ENCODE measurements at places on chromosomes 2 and 18. TPM values are rescaled to one million over a fixed set of nuclear protein-coding genes. Genes with fewer than 3 reads are reported as not detected.

The SULT1C2 gene
- total RNA-seq, result not detected

The ZC3H6 gene
- total RNA-seq, result 27.1 TPM

DNA sequence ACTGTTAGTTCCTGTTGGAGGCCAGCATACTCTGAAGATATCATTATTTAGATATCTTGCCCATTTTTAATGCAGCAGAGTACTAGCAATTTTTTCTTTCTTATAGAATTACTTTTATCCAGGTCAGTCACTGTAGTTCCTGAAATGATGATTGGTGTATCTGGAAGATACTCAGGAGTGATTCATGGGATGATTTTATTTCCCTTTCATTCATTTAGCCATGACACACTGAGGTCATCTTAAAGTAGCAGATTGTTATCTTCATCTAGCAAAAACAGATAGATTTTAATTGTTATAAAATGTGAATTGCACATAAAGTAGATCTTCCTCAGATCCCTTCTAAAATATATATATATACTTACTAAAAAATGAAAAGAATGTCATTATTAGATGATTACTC, 109.1 kb downstream of the PIK3C3 start:
- DNase-seq, result no peak

DNA sequence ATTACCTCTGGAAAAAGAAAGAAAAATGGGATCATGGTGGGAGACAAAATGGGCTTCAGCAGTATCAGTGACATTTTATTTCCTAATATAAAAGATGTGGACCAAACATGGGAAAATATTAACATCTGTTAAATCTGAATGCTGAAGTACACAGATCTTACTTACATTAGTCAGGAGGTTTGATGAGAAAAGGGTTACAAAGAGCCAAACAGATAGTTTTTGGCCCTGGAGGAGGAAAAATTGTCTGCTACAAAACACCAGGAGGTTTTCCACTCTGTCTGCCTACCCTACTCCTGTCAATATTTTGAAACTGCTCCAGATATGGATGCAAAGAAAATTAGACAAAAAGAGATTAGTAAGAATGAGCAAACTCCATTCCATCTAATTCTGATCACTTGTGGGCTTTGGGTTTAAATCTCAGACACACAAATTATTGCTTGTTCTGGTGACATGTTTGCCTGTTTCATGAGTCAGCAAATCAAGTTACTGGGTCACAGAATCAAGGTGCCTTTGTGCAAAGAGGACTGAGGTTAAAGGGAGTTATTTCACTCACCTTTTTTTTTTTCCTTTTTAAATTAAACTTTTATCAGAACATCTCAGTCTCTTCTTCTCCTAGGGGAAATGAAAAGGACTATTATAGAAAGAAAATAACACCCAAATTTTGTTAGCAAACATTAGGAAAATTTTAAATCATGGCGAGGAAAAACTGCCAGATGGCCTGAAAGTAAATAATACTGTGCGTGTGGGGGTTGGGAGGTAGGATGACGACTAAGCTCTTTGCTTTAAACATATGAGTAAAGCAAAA, 87.0 kb upstream of the SPATS2L start:
- no peak for DNase-seq

DNA sequence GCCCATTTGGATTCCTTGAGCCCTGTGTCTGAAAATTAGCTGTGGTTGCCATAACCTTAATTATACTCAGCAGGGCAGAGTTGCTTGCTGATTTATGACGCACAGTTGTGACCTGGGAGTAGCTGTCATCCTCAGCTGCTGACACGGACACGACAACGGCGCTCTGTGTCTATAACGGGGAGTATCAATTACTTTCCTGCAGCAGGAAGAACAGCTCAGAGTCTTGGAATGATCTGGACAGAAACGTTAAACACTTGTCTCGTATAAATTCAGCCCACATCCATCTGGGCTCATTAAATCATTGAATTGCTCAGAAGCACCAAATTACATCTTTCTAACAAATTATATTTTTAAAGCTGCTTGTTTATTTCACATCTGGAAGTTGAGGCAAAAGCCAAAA, 116.3 kb downstream of the SEPTIN10 start:
- DNase-seq, result no peak

DNA sequence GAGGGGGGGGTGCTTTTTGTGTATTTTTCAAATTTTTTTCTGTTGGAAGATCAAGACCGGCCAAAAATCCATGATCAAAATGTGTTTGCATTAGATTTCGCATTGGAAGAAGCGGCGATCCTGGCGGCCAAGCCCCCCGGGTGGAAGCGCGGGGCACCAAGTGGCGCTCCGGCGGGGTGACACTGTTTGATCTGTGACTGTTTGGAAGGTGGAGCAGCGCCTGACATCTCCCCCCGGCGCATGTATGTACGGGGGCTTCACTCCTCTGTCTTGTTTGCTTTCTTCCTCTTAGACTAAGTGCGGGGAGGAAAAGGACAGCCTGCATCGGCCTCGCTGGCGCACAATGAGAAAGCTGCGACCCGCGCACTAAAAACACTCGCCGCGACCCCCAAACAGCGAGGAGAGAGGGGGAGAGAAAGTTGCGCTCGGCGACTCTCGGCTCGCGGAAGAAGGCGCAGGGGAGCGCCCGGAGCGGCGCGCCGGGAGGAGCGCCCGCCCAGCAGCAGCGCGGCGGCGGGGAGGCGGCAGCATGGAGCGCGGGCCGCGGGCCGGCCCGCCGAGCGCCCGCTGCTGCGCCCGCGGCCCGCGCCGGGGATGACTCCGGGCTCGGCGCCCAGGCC, 515 bp downstream of the TSHZ1 start:
- DNase-seq, result no peak

DNA sequence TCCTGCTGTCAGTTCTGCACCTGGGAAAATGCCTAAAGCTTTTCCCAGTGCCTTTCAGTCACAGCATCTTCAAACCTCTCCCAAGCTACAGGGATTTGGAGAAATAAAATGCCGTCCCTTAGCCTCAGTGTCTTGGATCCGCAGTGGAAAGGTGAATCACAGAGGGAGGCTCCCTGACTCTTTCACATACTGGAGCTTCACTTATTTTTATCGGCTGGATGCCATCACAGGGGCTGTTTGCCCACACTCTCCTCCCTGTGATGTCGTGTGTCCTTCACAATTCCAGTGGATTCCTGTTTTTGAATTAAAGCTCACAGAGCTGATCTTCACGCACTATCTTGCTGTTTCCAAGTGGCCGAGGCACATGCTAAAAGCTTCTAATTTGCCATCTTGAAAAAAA, 1303.1 kb upstream of the DDX18 start:
- DNase-seq, result no peak
